Left cardiac atrium (tissue), 4 donors: ENCODE measurements at places on chromosomes 5 and 9. TPM values are rescaled to one million over a fixed set of nuclear protein-coding genes. Genes with fewer than 3 reads are reported as not detected.
A peak's percentile ranks its signal among the peaks of the same experiment; 100 is the strongest.

- peak; percentile 78 for DNase-seq
These were observed 546 bp downstream of the DNAJB5 start for GRCh38 chr9:34989946-34990635.

Gene MZB1
- 1.2 TPM for total RNA-seq

Gene CAMSAP1
- total RNA-seq, result 17.6 TPM

- no peak for DNase-seq
These were observed 134.4 kb downstream of the AOPEP start for GRCh38 chr9:94860678-94861588.

Gene SURF2
- 15.5 TPM for total RNA-seq

GRCh38 chr9:69719983-69720382, 39.8 kb downstream of the PTAR1 start:
- DNase-seq, result no peak

- no peak for DNase-seq
These were observed 50.7 kb upstream of the ISOC1 start for GRCh38 chr5:129043894-129044293.

Gene GSN
- total RNA-seq, result 1,287 TPM

- DNase-seq, result no peak
These were observed 260.4 kb downstream of the CWC27 start for GRCh38 chr5:65029178-65029577.

DNA sequence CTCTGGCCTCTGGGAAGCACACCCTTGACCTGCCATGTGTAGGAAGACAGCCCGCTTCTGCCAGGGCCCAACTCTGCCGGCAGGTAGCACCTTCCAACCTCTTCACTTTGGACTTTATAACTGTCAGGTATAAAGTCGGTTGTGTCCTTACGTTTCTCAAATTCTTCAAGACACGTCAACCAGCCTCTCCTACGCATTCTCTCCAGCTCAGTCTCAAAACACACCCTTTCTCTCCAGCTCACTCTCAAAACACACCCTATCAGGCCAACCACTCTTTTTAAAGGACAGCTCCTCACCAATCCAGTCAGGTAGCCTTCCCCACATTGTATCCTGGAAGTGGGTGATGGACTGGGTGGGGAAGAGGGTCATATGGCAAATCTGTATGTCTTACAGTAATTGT, 13.5 kb downstream of the FXN start:
- DNase-seq, result no peak

GRCh38 chr9:129678844-129679243, 13.4 kb downstream of the PRRX2 start:
- no peak for DNase-seq

DNA sequence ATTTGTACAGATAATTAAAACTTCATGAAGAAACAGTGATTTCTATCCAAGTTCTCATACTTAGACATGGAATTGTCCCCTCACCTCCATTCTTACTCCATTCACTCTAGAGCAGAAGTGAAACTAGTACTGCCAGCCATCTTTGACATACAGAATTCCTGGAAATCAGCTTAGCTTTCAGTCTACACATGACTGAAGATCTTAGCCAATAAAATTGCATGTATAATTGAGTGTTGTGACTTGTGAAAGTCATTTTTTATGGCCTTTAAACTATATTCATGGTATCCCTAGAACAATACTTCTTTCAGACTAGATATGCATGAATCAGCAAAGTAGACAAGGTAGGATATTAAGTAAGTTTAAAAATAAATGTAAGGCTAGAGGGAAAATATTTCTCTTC, 705.2 kb upstream of the ZNF608 start:
- no peak for DNase-seq

DNA sequence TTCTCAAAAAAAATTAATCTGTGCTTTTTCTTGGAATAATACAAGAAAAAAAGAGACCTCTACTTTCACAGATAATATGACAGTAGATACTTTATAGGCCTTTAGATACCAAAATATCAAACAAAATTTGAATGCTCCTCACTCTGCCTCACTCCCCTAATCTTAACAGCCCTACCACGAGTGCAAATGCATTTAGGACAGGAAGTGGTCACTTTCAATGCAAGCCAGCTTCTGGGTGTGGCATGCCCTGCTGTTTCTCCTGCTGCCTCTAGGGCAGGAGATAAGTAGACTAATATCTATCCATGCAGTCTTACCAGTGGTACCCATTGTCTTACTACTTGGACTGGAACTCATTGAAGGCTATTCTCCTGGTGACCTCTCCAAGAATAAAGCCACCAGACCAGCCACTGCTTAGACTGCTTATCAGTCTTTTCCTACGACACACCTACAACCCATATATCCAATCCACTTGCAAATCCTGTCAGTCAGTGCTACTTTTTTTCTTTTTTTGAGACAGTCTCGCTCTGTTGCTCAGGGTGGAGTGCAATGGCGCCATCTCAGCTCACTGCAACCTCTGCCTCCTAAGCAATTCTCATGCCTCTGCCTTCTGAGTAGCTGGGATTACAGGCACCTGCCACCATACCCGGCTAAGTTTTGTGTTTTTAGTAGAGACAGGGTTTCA, 23.0 kb downstream of the FRRS1L start:
- no peak for DNase-seq

GRCh38 chr5:72561148-72561972, 54.1 kb upstream of the ZNF366 start:
- no peak for DNase-seq

Gene OTP
- not detected for total RNA-seq

GRCh38 chr9:136673088-136673974, 10.6 kb downstream of the EGFL7 start:
- DNase-seq, result no peak

Gene STKLD1
- total RNA-seq, result 0.77 TPM

DNA sequence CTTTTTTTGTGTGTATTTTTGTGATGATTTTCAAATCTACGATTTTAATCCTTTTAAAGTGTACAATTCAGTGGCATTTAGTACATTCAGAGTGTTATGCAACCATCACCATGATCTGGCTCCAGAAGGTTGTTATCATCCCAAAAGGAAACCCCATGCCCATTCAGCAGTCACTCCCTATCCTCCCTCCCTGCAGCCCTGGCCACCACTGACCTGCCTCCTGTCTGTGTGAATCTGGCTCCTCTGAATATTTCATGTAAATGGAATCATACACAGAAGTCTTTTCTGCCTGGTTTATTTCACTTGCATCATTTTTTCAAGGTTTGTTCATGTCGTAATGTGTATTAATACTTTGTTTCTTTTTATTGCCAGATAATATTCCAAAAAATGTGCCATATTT, 32.5 kb downstream of the HABP4 start:
- DNase-seq, result no peak

DNA sequence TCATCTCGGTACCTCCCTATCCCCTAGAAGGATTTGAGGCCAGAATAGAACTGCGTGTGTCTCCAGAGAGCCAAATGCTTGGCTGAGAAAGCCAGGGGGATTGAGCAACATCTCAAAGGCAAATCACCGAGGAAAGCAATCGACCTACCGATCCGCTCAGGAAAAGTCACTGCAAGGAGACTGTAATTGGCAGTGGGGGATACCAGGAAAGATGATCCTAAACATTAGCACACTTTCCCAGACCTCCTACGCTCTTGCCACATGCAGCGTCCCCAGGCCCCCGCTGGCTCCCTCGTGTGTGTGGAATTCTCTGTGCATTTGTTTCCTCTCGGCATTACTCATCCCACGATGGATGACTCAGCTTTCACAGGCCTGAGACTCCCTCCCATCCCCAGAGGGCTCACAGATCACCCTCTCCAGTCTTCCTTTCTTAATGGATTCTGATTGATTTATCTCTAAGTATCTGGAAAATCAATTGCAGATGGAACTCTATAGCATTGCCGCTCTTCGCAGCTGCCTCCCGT, 82.2 kb upstream of the ICE1 start:
- peak; percentile 68 for DNase-seq

- no peak for DNase-seq
These were observed 813.3 kb upstream of the WWC1 start for GRCh38 chr5:167478188-167478587.

GRCh38 chr5:162824360-162824759, 613.0 kb upstream of the CCNG1 start:
- DNase-seq, result no peak

- no peak for DNase-seq
These were observed 515.9 kb upstream of the CYLC2 start for GRCh38 chr9:102479191-102479590.

GRCh38 chr5:10854506-10855277, 93.7 kb upstream of the DAP start:
- no peak for DNase-seq

Gene C1QTNF2
- total RNA-seq, result 1.2 TPM

DNA sequence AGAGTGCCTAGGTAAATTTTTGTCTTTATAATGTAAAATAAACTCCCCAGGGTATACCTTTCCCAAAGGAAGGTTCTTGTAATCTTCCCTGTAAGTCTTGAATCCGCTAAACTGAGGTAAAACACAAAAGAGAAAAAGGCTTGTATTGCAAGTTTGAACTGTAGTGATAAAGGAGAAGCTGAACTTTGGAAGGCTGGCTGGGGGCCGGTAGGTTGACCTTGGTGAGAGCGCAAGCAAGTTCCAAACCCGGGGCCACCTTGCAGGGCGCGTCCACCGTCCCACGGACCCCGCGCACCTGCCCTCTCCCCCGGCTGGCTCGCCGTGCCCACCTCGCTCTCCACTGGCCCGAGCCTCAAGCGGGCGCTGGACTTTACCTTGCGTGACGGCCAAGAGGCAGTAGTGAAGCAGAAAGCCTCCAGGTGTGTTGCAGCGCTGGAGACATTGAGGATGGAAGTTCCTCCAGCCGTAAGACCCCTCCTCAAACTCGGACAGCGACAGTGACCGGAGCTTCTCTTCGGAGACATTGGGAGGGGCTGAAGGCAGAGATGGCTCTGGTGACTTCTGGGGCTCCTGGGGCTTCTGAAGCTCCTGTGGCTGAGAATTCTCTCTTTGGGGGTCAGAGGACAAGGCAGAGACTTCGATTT, 428 bp downstream of the SLCO4C1 start:
- DNase-seq, result no peak

DNA sequence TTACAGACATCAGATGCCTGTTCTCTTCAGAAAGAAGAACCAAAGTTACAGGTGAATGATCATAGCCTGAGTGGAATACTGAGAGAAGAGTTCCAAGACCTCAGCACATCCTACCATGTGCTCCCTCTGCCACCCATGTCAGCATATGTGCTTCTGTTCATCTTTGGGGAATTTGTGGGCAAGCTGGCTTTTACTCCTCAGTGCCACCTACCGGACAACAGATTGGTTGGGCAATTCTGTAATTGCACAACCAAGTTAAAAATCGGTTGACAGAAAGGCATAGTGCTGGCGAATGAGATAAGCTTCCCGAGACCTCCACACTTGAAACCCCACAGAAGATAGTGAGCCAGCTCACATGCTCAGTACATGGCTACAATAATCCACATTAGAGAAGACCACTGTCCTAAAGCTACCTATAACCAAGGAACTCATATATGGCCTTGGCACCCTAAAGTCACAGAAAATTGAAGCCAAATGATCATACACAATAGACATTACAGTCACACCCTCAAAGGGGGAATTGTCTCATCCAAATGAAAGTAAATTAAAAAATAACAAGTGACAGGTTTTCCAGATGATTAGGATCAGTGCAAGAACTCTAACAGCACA, 1238.0 kb upstream of the NUDT12 start:
- DNase-seq, result no peak

GRCh38 chr5:109959652-109960051, 269.9 kb downstream of the MAN2A1 start:
- no peak for DNase-seq

- DNase-seq, result no peak
These were observed 84.6 kb downstream of the PLPP1 start for GRCh38 chr5:55450050-55450765.

DNA sequence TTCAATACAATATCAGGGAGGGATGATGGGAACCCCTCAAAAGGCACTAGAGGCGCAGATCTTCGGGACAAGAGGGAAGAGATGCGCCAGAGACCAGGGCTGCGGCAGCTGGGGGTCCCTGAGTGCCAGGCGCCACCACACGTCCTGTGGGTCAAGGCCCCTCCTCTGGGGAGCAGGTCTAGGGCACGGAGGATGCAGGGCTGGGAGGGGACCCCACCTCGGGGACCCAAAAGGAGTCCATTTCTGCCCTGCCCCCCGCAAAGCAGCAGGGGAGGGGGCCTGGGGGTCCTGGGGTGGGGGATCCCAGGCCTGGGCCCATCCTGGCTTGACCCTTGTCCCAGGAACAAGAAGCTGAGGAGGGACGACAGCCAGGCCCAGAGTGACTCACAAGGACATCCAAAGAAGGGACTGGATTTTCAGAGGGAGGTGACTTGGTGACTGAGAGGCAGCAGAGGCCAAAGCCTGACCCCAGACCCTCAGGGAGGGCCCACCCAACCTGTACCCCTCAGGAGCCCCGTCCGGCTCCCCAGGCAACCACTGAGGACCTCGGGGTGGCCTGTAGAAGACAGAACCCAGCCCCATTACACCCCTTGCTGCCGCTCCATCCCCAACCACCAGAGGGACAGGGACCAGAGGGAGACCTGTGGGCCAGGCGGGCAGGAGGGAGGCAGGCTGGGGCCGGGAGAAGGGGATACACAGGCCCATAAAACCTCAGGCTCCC, 54.2 kb downstream of the LRSAM1 start:
- DNase-seq, result no peak

- DNase-seq, result peak; percentile 56
These were observed 52.1 kb upstream of the NFIB start for GRCh38 chr9:14366076-14366475.

DNA sequence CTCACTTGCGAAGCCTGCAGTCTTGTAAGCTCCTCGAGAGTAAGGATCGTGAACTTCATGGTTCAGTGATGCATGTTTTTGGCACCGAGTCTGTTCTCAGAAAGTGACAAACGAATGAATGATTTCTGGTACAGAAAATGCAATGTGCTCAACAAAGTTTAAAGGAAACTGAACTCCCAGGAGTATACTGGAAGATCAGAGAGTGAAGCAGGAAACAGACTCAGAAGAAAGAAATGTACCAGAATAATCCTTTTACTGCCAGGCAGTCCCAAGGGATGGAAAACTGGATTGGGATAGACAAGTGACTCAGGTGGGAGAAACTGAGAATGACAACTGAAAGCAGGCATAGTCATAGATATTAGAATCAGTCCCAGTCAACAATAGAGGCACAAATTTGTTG, 420.6 kb downstream of the CTNND2 start:
- DNase-seq, result no peak

DNA sequence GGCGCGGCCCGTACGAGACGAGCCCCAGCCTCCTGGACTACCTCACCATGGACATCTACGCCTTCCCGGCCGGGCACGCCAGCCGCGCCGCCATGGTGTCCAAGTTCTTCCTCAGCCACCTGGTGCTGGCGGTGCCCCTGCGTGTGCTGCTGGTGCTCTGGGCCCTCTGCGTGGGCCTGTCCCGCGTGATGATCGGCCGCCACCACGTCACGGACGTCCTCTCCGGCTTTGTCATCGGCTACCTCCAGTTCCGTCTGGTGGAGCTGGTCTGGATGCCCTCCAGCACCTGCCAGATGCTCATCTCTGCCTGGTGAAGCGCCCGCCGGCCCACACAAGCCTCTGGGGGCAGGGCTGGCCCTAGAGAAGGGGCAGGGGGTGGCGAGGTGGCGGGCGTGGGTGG, 18.5 kb downstream of the PLPP7 start:
- DNase-seq, result no peak

DNA sequence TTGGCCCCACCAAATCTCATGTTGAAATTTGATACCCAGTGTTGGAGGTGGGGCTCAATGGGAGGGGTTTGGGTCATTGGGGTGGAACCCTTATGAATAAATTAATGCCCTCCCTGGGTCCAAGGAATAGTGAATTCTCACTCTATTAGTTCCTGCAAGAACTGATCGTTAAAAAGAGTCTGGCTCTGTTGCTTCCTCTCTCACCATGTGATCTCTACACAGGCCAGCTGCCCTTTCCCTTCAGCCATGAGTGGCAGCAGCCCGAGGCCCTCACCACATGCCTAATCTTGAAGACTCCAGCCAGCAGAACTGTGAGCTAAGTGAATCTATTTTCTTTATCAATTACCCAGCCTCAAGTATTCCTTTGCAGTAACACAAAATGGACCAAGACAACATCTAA, 106.0 kb downstream of the CAAP1 start:
- no peak for DNase-seq
